Activated naive CD4-positive, alpha-beta T cell treated with anti-CD3 and anti-CD28 coated beads, Interleukin-2, amount 50 U/mL, for 16 hours (primary cell): ENCODE measurements at places on chromosomes 5 and 9.

DNA sequence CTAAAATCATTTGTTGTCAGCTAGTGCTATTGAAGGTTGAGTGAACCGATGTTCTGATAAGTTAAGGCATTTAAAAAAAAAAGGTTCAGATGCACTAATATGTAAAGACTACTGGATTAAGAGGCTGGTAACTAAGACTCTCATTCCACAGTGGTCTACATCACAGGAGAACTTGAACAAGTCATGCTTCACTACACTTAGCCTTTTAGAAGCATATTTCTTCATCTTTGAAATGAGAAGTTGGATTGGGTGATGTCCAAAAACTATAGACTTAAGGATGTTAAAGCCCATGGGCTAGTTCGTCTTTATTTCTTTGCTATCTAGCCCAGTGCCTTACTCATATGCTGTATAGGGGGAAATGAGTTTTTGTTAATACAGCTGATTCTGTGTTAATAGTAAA is 107.2 kb downstream of the NDUFS4 start:
- DNase-seq, result no peak

GRCh38 chr9:127178686-127179632 is 56.5 kb upstream of the ANGPTL2 start:
- peak; percentile 4 for DNase-seq

DNA sequence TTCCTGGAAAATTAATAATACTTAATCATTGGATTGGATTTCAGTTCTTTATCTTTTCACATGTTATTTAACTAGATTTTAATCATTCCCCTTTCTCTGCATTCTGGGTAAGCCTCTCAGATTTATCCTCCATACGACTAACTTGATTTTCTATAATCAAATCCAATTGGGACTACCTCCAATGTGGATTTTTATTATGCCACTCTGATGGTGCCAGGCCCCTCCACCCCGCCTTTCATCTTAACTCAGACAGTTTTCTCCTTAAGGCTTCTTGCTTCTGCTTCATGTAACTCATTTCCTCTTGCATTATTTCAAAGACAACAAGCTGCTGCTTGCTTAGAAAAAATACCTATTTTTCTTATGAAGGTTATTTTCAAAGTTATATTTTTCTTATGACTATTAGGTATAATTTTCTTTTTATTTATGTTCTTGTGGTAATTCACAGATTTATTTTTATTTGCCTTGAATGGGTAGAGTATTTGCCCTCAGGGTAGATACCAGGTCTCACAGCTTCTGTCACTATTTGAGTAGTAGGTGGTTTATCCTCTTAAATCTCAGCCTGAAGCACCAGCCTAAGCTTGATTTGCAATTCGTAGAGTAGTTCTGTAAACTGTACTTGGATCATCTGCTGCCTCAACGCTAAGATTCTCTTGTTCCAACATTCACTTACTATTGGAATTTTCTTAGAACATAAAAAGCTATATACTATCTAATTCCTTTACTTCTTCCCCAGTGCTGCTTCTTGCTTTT is 659.0 kb upstream of the ARRDC3 start:
- no peak for DNase-seq

GRCh38 chr5:80238778-80239679 is 16.8 kb downstream of the SERINC5 start:
- no peak for DNase-seq

GRCh38 chr5:122498163-122498562 is 186.1 kb downstream of the SNCAIP start:
- DNase-seq, result no peak

DNA sequence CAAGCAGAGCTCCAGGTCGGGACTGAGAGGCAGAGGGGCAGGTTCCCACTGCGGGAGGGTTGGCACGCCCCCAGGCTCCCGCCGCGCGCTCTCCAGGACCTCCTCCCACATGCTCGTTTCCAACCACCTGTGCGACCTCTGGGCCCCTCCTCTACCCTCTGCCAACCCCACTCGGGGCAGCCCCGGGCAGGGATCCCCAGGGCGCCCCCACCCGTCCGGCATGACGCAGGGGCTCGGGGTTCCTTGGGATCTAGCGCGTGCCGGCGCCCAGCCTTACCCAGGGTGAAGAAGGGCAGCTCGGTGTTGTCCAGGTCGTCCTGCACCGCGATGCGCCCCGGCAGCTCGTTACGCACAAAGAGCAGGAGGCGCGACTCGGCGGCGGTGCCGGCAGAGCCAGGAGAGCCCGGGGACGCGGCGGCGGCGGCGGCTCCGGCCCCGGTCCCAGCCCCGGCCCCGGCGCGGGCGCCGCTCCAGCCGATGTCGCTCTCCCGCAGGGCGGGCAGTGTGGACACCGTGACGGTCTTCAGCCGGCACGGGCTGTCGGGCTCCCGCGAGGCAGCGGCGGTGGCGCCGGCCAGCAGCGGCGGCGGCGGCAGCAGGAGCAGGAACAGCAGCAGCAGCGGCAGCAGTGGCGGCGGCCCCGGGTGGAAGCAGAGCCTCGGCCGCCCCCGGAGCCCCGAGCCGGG is 494 bp downstream of the ASTN2 start:
- no peak for DNase-seq

DNA sequence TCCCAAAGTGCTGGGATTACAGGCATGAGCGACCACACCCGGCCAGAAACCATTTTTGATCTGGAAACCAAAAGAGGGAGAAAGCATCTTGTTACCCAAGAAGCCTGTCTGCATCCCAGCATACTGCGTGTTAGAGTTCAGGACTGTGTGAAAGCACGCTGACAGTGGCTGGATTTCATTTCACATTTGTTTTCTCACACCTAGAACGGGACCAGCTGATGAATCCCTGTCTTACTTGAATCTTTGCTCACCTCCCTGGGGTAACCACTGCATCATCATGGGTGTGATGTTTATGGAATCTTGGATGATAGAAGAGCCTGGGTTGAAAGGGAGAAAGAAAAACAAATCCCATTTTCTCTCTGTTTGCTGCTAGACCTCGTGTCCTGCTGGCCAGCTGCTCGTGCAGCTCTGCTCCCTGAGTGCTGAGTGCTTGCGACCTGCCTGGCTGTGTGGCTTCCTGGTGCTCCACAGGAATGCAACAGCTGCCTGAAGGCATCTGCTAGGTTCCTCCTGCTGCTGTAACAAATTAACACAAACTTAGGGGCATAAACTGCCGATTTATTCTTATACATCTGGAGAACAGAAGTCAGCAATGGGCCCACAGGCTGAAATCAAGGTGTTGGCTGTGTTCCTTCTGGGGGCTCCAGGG is 378.3 kb upstream of the DAP start:
- DNase-seq, result no peak

DNA sequence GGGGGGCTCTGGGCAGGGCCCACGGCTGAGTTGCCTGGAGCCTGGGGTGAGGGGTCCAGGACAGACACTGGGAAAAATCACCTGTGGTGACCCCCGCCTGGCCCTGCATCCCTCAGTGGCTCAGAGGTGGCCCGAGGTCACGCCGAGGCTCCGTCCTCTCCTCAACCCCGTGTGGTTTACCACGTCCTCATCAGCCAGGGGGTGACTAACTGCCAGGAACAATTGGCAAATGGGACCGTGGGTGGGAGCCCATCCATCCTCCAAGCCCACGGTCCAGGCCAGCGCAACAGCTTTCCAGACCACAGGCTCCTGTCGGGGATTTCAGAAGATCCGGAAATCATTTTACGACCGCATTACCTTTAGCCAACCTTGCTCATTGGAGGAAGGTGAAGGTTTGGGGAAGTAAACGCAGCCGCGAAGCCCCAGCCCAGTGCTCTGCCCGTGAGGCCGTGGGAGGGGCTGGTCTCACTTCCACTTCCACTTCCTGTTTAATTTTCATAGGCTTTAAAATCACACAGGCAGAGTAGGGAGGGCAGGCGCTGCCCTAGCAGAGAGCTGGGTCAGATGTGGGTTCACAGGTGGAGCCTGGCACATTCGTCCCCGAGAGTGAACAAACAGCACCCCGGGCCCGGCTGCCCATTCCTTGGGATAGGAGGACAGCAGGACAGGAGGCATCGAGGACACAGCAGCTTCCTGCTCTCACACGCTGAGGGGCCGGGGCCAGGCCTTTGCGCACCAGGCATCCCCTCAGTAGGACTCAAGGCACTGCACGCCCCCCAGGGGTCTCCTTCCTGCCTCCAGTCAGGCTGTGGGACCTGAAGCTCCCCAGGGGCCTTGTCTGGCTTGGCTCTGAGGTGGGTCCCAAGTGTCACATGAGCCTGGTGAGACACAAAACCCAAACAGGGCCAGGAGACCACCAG is 19.8 kb upstream of the SLC9A3 start:
- DNase-seq, result peak; percentile 51

GRCh38 chr5:58314356-58315210 is 145.3 kb downstream of the PLK2 start:
- DNase-seq, result no peak

DNA sequence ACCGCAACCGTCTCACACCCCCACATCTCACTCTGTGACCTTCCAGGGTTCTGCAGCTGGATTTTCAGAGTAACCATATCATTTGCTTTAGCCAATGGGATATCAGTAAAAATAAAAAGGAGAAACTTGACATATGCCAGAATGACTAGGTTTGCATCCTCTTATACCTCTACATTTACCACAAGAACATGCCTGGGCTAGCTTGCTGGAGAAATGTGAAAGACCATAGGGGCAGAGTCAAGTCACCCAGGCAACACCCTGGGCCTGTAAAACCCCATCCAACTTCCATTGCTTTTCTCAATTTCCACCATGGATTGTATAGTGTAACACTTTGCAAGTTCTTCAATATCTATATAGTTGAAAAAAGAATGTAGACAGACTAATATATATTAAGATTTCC is 731.1 kb downstream of the PTPRD start:
- DNase-seq, result no peak

- DNase-seq, result no peak
Measured at GRCh38 chr5:87113861-87114260, 153.8 kb upstream of the RASA1 start.

DNA sequence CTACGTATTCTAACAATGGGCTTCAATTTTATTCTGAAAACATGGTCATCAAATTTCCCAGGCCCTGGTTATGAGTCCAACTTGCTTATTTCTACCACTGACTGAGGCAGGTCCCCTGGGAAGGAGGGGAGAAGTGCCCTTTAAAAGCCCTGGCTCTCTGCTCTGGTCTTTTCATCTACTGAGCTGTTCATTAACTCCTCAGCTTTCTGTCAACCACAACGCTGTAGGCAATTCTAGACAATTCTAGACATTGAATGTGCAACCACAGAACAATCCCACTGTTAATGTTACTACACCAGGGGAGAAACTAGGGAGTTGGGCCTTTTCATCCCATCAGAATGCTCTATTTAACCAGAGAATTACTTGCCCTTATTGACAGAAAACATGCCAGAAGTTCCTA is 10.0 kb downstream of the MOCS2 start:
- DNase-seq, result no peak

GRCh38 chr5:144088206-144089064 is 82.0 kb downstream of the YIPF5 start:
- no peak for DNase-seq

DNA sequence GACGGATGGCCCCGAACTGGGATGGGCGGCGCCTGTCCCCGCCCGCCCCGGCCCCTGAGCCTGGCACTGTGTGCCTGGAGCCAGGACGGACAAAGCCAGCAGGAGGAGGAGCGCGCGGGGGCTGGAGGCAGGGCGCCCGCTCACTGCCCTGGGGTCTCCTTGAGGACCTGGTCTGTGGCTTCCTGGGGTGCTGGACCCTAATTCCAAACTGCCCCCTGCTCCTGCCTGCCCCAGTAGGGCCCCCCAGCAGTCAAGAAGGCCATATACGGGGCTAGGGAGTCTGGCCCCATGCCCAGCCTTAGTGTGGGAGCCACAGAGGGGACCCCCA is 29.2 kb upstream of the RXRA start:
- DNase-seq, result no peak

DNA sequence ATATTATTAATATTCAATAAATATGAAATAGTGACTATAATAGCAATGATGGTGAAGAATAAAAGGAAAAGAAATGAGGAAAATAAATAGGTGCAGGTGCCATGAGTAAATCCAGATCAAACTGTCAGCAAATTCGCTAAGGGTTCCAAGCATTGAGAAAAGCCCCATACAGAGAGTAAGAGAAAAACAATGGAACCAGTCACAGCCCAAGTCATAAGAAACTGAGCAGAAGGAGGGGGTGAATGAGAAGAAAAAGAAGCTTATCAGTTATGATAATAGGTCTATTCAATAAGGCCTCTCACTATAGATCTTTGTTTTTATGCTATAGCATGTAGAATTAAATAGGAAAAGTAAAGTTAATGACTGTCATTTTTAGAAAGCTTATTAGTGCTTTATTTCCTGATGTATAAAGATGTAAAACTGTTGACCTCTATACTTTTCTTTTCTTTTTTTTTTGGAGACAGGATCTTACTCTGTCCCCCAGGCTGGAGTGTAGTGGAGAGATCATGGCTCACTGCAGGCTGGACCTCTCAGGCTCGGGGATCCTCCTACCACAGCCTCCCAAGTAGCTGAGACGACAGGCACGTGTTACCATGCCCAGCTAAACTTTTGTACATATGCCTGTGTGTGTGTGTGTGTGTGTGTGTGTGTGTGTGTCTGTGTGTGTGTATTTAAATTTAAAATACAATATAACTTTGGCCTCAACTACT is 72.4 kb downstream of the FYB1 start:
- DNase-seq, result no peak

- no peak for DNase-seq
Measured at GRCh38 chr5:107950776-107951175, 280.0 kb upstream of the EFNA5 start.

GRCh38 chr9:6671416-6671815 is 25.9 kb upstream of the GLDC start:
- DNase-seq, result no peak

GRCh38 chr5:80348171-80348570 is 28.4 kb downstream of the SPZ1 start:
- no peak for DNase-seq

- DNase-seq, result no peak
Measured at GRCh38 chr5:124745007-124745927, 1.2 kb downstream of the ZNF608 start.

- DNase-seq, result no peak
Measured at GRCh38 chr9:107750741-107751566, 261.4 kb upstream of the KLF4 start.

DNA sequence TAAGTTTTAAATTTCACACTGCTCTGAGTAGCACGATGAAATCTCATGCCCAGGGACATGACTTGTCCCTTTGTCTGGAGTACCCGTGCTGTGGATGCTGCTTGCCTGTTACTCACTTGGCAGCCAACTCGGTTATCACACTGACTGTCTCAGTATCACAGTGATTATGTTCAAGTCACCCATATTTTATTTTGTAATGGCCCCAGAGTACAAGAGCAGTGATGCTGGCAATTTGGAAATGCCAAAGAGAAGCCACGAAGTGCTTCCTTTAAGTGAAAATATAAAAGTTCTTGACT is 22.8 kb upstream of the SCGB3A2 start:
- DNase-seq, result no peak

DNA sequence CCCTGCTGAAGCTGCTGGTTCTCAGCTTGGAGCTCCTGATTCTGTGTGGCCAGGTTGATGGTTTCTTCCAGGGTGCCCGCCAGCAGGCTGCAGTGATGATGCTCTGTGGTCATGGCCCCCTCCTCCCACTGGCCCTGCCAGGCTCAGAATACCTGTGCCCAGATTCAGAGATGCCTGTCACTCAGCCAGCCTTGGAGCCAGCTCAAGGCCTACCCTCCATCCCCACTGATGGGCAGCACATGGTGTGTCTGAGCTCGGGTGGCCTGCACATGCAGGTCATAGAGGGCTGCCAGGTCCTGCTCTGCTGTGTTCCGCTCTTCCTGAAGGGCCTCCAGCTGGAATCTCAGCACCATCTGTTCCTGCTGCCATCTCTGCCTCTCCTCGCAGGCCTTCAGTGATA is 5.4 kb downstream of the SLC35A4 start:
- no peak for DNase-seq
